ENCODE measurements at places on chromosomes 4 and X.

DNA sequence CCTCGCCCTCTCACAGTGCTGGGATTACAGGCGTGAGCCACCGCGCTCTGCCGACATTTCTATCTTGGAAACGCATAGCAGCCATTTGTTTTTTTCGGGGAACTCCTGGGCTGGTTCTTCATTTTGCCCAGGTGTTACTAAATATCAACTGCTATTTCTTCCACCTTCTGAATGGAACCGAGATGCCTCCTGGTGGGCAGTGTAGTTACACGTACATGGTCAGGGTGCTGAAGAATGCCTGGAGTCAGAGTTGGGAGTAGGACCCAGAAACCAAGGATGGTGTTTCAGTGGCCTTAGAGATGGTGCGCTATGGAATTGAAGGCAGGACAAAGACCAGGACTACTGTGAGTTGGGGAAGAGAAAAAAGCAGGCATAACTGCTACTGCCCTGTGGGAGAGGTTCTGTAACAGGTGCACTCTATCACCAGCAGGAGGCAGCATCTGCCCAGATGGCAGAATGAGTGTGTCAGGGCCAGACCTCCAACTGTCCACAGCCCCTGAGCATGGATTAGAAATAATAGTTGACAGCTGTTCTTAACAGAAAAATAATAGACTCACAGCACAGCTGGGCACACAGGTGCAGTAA, 81.7 kb downstream of the ZC4H2 start:
- peak; percentile 1 for DNase-seq

DNA sequence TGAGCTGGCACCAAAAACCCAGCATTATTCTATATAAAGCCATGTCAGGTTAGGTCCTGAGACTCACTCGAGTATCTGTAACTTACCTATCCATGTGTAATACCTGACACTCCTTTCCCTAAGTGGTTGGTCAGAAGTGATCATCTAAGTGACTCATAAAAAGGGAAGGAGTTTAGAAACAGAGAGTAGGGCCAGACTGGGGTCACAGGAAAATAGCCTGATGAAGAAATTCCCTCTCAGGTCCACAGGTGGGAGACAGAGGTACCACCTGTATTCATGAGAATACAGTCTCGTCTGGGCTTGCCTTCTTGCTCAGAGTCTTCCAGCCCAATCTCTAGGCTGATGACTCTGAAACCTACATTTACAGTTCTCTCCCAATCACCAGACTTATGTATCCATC, 161.8 kb upstream of the MAP3K15 start:
- DNase-seq, result no peak

- peak; percentile 68 for DNase-seq
Measured at GRCh38 chr4:77818602-77819403, at the start of gene CNOT6L. Gene CNOT6L (minus strand): TSS chr4:77819368. CDS start chr4:77819308, 60 bp downstream.

GRCh38 chrX:24024819-24025740, 1.9 kb downstream of the KLHL15 start:
- peak; percentile 49 for DNase-seq

DNA sequence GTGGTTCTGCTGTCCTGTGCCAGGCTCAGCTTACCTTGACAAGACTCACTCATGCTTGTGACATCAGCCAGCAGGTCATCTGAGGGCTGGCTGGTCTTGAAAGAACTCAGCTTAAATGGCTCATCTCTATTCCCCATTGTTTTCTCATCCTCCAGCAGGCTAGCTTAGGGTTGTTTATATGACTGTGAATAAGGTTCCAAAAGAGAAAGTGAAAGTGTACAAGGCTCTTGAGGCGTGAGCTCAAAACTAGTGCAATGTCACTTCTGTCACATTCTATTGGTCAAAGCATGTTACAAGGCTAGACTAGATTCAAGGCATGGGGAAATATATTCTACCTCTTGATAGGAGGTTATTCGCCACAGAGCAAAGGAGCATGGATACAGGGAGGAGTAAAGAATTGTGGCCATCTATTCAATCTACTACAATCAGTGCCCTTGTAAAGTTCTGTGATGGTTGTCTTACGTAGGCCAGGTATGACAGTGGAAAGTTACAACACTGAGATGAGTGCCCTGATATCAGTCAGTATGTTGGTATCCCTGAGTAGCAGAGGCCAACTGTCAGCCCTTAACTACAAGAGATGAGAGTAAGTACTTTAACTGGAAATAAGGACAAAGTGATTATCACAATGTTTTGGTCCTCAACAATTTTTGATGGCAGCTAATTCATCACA, 19.8 kb upstream of the TMLHE start:
- DNase-seq, result no peak

- DNase-seq, result no peak
Measured at GRCh38 chr4:74362347-74362746, 2.6 kb upstream of the EREG start.

- no peak for DNase-seq
Measured at GRCh38 chr4:68119921-68120320, 9.7 kb downstream of the TMPRSS11F start.

DNA sequence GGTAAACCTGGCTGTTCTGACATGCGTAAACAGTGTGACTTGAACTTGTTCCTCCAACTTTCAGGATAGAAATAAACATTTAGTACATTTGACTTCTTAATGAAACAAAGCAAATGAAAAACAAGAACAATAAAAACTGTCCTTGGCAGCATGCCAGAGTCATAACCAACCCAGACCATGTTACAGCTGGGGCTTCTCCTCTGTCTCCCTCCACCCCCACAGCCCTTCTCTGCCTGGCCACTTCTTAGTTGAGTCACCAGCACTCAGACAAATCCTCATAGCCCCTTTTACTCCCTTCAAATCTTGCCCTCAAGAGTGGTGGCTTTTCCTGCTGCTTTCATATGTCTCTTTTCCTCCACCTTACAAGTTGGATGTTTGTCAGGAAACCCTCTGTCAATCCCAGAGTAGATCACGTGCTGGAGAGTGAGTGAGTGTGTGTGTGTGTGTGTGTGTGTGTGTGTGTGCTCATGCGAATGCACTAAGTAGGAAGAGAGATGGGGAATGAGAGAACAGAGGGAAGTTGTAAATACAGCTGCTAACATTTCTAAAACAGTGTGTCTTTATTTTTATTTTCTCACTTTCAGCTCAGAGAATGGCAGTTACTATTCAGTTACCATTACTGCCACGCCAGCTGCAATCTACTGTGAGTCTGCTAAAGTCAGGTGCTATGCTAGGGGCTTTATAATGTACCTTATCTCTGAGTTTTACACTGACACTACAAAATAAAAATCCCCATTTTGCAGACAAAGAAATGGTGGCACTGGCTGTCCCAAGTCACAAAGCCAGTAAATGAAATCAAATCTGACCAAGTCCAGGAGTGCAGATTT, 15.0 kb downstream of the SCARB2 start:
- DNase-seq, result no peak

DNA sequence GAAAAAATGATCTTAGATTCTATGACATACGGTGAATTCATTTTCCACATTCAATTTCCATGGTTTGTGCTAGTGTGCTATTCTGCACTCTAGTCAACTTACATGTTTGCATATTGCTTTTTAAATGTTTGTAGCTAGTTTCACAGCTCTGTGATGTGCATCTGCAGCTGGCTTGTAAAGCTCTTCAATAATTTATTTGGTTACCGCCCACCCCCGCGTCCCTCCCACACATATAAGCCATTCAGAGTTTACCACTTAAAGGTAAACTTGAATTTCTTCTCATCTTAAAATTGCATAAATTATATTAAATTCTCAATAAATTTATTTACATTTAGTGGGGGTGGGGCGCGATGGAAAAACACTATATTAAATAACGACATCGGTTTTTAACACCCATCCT, 291 bp upstream of the NBDY start:
- no peak for DNase-seq

DNA sequence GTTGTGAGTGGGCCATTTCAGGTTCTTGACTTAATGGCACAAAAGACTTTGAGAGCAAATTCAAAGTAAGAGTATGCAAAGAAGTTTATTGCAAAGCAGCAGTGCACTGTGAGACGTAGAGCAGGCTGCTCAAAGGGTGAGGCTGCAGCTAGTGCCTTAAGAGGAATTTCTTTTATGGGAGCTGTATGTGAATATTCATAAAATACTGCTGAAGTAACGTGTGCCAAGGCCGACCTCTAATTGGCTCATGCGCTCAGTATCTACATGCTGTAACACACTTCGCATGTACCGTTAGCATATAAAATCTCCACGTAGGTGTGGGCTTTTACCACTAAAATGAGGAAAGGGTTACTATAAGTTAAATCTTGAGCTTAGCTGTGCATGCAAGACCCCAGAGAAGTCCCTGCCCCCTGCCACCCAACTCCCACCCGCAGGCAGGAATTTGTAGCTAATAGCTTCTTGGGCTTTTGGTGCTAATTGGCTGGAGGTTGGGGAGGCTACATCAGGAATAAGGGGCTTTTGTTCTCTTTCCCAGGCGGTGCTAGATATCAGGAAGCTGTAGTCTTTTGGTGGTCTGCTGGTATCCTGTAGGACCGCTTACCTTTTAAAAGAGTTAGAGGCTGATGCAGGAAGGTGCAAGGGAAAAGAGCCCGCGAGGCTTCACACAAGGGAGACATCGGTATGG, 47.6 kb downstream of the FSTL5 start:
- no peak for DNase-seq

GRCh38 chr4:1850276-1850675, 5.7 kb downstream of the LETM1 start:
- DNase-seq, result no peak

DNA sequence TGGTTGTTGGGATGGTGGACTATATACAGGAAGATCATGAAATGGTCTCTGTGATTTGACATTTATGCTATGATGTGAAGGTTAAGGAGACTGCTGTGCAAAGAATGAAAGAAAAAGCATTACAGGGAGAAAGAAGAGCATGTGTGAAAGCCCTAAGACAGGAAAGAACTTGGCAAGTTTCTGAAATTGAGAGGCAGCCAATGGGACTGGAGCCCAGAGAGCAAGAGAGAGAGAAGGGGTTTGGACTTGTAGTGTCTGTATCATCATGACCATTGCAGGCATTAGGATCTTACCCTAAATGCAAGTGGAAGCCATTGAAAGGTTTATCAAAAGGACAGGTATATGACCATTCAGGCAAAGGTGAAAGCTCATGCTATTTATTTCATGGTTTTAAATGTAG, 147.1 kb downstream of the NAA11 start:
- no peak for DNase-seq

DNA sequence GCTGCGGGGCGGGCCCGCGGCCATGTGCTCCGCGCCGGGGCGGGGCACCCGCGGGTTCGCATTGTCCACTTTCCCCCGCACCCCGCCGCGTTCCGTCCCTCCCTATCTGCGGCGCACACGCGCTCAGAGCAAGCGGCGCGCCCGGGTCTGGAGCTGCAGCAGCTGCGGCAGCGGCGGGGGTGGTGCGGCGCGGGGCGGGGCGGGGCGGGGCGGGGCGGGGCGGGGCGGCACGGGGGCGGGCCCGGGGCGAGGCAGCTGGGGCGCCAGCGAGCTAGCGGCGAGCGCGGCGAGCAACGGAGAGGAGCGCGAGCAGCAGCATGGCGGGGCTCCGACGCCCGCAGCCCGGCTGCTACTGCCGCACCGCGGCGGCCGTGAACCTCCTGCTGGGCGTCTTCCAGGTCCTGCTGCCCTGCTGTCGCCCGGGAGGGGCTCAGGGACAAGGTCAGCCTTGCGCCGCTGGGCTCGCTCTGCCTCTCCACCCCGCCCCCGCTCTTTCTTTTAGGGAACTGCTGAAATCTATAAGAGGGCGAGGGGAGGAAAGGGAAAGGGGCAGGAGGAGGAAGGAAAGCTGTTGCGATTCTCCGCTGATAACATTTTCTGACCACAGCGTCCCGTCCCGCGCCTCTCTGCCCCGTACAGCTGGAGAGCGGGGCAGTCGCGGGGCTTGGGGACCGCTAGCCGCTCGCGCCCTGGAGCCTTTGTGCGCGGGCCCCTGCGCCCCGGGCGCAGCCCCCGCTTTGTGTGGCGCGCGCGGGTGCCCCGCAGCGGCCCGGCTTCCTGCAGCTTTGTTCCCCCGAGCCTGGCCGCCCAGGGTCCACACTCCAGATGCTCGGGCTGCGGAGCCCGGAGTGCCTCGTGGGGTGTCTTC, at the start of gene TMEM131L:
TSS of gene TMEM131L (plus strand) at position 280 of the 868 bp plus-strand sequence. CDS start at position 318, 38 bp downstream.
- DNase-seq, result peak; percentile 43

GRCh38 chr4:48247142-48247877, 22.3 kb downstream of the TEC start:
- DNase-seq, result no peak

- no peak for DNase-seq
Measured at GRCh38 chr4:48904101-48904500, 2.5 kb downstream of the OCIAD2 start.

DNA sequence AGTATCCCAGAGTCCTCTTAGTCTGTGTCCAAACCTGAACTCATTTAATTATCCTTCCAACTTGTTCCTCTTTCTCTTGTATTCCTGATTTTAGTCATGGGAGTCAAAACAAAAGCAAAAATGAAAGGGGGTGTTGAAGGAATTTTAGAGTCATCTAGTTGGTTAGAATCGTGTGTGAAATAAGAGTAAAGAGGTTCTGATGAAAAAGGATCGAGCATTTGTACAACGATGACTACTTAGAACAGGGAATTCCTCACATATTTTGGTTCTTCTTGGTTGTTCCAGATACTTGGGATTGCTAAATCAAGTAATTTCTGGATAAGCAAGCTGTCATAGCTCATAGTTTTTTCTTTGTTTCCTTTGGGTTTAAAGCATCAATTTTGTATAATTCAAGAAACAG, 194.4 kb downstream of the BCOR start:
- DNase-seq, result no peak

DNA sequence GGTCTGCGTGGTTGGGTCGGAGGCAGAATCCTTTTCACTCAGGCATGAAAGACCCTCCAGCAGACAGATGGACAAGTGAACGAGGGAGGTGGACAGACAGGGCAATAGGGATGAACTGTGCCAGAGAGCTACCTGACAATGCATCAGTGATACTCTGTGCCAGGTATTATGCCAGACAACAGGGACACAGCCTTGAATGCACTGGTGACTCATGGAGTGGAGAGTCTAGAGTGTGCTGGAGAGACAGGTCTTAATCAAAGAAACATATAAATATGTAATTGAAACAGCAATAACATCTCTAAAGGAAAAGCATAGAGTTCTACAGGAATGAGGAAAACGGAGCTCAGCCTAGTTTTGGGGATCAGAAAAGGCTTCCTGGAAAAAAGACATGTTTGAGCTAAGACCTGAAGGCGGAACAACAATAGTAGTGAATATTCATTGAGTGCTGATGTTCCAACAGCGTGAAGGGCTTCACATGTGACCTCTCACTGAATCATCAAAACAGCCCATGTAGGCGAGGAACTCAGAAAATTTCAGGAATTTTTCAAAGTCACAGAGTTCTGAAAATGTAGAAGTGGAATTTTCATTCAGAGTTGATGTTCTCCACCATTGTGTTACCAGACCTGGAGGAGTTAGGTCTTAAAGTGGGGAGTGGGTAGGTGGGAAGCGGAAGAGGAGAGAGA, 20.0 kb upstream of the FGFBP2 start:
- DNase-seq, result no peak

Data from stimulated activated CD4-positive, alpha-beta T cell treated with anti-CD3 and anti-CD28 coated beads, Interleukin-1b, Interleukin-23, amount 100 ng/mL, for 24 hours (primary cell).